ENCODE measurements at places on chromosomes 16 and 17. TPM values are rescaled to one million over a fixed set of nuclear protein-coding genes. Genes with fewer than 3 reads are reported as not detected.

The SLC16A3 gene
- 156 TPM for total RNA-seq

The TEKT5 gene
- 0.42 TPM for total RNA-seq

The MAF gene
- total RNA-seq, result not detected

The NOL3 gene
- total RNA-seq, result 97.0 TPM

The CALB2 gene
- total RNA-seq, result 68.8 TPM

The ZNF821 gene
- total RNA-seq, result 10.8 TPM

The MT1F gene
- 5.6 TPM for total RNA-seq

The CIAO3 gene
- 68.4 TPM for total RNA-seq

The TMEM208 gene
- 67.8 TPM for total RNA-seq

The IKZF3 gene
- total RNA-seq, result 0.26 TPM

The C17orf75 gene
- 46.6 TPM for total RNA-seq

The SNX20 gene
- 0.23 TPM for total RNA-seq

The DNAH2 gene
- total RNA-seq, result not detected

The ENKD1 gene
- 58.8 TPM for total RNA-seq

The CDH1 gene
- total RNA-seq, result 251 TPM

The CDH13 gene
- not detected for total RNA-seq

The ODAD4 gene
- 0.64 TPM for total RNA-seq

The HS3ST6 gene
- total RNA-seq, result not detected

The VPS4A gene
- total RNA-seq, result 33.3 TPM

The PIRT gene
- total RNA-seq, result not detected

The ZKSCAN2 gene
- 1.3 TPM for total RNA-seq

The DOC2A gene
- not detected for total RNA-seq

The GPR179 gene
- 0.13 TPM for total RNA-seq

The MRPL38 gene
- total RNA-seq, result 85.7 TPM

The AGRP gene
- not detected for total RNA-seq

The UTS2R gene
- total RNA-seq, result not detected

The KRTAP17-1 gene
- not detected for total RNA-seq

Measured in HT-29 (cell line).